ENCODE measurements at places on chromosomes 12 and 14.
A peak's percentile ranks its signal among the peaks of the same experiment; 100 is the strongest.

GRCh38 chr12:68250454-68250853 lies 3.0 kb downstream of the IL22 start:
- DNase-seq = no peak

GRCh38 chr12:5388581-5389535 lies 43.0 kb upstream of the NTF3 start:
- no peak for DNase-seq

GRCh38 chr12:39426636-39427240 lies 16.2 kb downstream of the KIF21A start:
- DNase-seq = no peak

GRCh38 chr14:90383126-90383730 lies 13.6 kb upstream of the CALM1 start:
- peak; percentile 96 for DNase-seq

DNA sequence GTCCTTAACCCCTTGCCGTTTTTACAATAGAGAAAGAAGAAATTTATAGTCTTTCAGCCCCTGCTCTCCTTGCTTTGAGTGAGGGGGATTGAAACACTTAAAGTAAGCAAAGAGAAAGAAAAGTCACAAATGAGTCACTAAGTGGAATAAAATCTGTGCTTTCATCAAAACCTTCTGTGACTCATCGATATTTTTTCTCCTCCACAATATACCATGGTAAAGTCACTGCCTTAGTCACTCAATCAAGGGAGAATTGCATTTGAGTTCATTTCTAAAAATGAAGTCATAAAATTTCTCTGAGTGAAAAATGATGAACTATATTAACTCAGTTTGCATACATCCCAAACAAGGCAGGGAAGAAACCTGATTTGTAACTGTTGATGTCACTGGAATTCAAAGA lies 470.3 kb downstream of the FOXG1 start:
- no peak for DNase-seq

DNA sequence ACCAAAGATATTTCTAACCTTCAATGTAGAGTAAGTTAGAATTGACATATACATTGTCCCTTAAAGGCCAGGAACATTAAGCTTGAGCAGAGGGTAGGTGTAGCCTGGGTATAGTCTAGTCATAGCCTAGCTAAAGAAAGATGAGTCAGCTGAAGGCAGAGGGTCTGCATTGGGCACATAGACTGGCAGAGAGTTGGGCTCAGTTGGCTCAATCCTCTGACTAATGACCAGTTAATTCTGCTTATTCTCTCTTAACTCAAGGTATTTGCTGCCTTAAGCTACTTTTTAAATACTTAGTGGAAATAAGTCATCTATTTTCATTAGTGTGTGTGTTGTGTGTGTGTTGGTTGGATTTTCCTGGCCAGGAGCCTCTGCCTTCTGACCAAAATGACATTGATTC lies 467.1 kb downstream of the RAD51B start:
- no peak for DNase-seq

DNA sequence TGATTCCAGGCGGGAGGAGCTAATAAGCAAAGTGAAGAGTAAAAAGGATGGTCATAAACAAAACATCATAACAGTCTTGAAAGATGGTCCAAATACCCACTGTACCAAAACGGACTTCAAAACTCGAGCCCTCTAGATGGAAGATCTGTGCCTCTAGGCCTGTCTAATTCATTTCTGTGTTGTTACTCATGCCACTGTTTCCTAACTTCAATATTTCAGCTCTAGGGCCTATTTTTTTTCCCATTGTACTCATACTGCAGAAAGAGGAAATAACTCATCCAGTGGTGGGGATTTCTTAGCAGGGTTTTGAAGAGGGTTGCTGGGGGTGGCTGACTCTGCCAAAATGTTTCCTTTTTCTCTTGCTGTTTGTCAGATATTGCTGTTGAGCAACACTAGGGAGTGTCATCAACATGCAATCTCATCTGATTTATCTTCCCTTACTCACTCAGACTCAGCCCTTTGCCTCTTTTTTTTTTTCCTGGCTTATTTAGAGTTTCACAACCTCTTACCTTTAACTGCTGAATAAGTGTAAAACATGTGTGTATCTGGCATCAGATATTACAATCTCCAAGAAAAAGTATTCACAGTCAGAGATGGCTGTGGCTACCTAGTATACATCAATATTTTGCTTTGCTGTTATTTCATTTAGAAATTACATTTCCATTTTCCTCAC lies 189.6 kb downstream of the DUSP6 start:
- DNase-seq = no peak

GRCh38 chr12:132253698-132254480 lies 75.5 kb downstream of the GALNT9 start:
- no peak for DNase-seq

- DNase-seq = no peak
Observed at GRCh38 chr12:100986595-100987547, 192.3 kb downstream of the ANO4 start.

DNA sequence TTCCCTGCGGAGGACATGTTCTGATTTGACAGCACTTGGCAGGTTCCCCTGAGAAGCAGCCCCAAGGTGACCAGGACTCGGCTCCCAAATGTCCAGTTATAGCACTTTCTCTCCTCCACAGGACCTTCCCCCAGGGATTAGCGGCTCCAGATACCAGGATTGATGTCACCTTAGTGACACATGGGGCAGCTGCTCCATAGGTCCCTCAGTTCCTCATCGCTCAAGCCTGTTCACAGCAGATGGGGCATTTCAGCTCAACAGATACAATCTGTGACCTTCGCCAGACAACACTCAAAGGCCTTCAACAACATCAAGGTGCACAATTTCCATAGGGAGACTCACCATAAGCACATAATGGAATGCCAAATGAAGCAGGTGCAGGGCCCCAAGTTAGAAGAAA lies 67.9 kb upstream of the ZFP36L1 start:
- DNase-seq = no peak

DNA sequence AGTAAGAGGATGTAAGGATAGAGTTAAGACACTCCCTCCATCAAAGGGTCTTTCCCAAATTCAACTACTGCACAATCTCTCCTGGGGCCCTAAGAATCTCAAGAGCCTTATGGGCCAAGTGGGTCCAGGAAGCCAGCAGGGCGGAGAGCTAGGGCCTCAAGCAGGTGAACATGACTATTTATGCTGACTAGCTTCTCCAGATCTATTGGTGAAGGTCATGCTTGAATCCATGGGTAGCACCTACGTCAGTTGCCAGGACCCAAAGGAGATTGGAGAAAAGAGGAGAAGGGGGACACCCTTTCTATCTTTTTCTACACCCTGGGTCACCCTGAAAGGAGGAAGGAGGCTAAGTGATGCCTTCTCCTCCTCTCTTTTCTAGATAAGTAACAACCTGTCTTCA lies 534.2 kb upstream of the MIS18BP1 start:
- no peak for DNase-seq

- no peak for DNase-seq
Observed at GRCh38 chr14:101369194-101369915, 191.9 kb upstream of the DIO3 start.

DNA sequence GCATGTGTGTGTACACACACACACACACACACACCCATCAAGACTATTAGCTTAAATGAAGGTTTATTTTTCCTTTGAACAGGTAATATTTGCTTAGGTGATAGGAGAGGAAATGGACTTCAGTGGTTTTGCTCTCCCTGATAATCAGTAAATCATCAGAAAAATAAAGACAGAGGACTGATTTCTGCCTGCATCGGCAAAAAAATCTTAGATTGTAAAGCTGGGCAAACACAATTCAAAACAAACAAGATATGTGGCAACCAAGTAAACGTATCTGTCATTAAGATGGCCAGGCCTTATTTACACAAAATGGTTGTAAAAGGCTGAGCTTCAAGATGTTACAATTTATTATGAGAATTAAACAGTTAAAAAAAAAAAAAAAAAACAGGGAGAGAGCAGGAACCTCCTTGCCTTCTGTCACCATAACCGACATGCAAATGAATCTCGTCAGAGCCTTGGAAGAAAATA lies 31.3 kb downstream of the PRKD1 start:
- peak; percentile 26 for DNase-seq

DNA sequence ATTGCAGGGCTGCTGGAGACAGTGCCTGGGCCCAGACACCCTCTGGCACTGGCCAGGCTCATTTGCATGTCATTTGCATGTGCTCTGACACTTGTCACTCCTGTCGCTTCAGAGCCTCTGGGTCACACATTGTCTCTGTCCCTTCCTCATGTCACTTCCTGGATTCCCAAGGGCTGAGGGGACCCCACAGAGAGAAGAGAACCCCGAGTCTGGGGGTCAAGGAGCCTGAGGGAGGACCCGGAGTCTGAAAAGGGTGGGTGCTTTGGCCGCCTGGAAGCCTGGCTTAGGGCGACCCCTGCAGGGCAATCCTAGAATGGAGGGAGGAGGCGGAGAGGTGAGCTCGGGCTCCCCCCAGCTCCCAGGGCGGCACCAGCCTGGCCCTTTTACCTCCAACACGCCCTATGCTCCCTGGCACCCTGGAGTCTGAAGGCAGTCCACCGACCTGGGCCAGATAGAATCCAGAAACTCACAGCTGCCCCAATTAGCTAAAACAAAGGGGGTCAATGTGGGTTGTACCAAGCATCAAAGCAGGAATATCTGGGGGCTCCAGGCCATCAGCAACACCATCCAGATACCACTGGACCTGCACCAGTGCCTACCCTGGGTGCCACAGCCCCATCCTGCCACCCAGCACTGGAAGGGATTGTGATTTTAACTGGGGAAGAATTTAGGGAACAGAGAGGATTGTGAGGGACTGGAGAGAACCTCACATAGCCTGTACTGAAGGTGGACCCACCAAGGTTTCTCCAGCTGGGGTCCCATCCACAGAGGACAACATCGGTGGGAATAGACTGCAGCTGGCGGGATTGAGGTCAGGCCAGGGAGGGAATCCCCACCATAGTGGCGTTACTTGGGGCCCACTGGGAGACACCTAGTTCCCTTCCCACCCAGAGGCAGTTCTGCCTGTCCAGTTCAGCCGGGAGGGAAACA lies 21.8 kb upstream of the KRT78 start:
- DNase-seq = no peak

DNA sequence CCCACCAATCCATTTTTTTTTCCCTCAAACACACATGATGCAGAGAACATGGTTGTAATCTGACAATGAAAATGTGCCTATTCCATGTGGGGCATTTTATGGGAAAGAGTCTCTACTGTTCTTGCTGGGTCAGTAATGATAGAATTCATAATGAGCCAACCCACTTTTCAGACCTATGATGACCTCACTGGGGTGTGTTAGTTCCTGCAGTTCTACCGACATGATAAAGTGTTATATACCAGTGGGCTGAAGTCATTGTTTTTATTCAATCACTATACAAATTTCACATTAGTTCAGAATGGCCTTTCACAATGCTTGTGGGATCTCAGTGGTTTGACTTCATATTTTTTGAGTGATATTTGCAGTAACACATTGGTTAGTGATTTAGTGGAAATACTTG lies 47.5 kb downstream of the PPFIBP1 start:
- no peak for DNase-seq

DNA sequence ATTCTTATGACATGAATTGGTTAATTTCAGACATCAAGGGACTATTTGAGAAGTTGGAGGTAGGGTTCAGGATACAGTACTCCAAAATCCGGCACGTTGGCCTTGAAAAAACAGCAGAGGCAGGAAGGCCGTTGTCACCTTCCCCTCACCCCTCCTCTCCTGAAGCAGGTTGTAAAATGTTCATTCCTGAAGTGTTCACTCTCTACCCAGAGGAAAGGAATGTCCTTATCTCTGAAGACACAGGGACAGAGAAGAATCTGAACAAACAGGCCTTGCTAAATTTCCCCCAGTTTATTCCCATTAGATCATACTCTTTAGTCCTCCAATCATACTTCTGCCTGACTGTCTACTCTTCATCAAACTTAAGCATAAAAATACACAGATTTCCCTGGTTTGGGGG lies 313.6 kb downstream of the ZFP36L1 start:
- no peak for DNase-seq

GRCh38 chr12:91817517-91817916 lies 328.1 kb downstream of the BTG1 start:
- DNase-seq = no peak

Data from NCI-H2081 treated with DMSO at 0.1 percent for 48 hours (cell line).